ENCODE measurements at places on chromosomes 6 and 20. TPM values are rescaled to one million over a fixed set of nuclear protein-coding genes. Genes with fewer than 3 reads are reported as not detected.

KCNK16 gene
- not detected for total RNA-seq

COL12A1 gene
- 4.5 TPM for total RNA-seq

CD83 gene
- 2.0 TPM for total RNA-seq

KIFC1 gene
- 43.1 TPM for total RNA-seq

TREM2 gene
- total RNA-seq: not detected

SLC12A5 gene
- 11.1 TPM for total RNA-seq

MCCD1 gene
- total RNA-seq: not detected

RSPH9 gene
- total RNA-seq: 0.32 TPM

TCF21 gene
- total RNA-seq: 0.07 TPM

POU5F1 gene
- 10.8 TPM for total RNA-seq

FRS3 gene
- 2.2 TPM for total RNA-seq

IL17A gene
- not detected for total RNA-seq

STK35 gene
- total RNA-seq: 11.6 TPM

PROKR2 gene
- total RNA-seq: not detected

DLK2 gene
- 8.1 TPM for total RNA-seq

NINL gene
- total RNA-seq: 11.4 TPM

SMPDL3A gene
- 3.2 TPM for total RNA-seq

LCA5 gene
- 0.74 TPM for total RNA-seq

ELOVL4 gene
- 1.5 TPM for total RNA-seq
